ENCODE measurements at places on chromosomes 4 and X.

GRCh38 chr4:42512226-42512625 is 114.9 kb downstream of the SHISA3 start:
- no peak for DNase-seq

GRCh38 chr4:25628451-25628850 is 27.2 kb upstream of the SLC34A2 start:
- no peak for DNase-seq

- DNase-seq, result no peak
These were observed 3.1 kb upstream of the SLBP start for GRCh38 chr4:1715002-1715758.

- DNase-seq, result no peak
These were observed 149.8 kb upstream of the TBL1X start for GRCh38 chrX:9315086-9315485.

DNA sequence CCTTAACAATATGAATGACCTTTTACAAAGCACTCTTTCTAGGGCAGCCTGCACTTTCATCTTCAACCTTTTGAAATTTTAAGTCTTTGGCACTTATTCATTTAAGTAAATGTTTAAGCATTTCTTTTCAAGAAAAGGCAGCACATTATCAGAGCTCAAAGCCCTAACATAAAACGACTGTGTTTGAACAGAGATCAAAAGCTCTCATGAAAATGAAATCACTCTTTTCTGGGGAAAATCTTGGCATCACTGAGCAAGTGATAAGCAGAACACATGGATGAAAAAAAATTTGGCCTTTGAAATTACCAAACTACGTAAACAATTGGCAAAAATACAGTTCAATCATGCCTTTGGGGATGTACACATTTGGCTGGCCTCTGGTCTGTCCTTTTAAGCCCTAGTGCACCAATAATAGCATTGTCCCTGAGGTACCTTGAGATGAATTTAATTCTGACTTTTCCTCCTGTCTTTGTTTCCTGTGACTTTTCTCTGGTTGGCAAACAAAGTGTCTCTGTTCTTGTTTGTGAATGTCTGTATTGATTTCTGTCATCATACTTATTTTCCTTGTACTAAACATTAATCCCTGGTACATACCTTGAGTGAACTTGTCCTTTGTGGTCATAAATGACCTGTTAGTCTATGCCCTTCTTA is 12.9 kb upstream of the ODAM start:
- no peak for DNase-seq

GRCh38 chr4:176359590-176359989 is 39.8 kb downstream of the SPCS3 start:
- no peak for DNase-seq

DNA sequence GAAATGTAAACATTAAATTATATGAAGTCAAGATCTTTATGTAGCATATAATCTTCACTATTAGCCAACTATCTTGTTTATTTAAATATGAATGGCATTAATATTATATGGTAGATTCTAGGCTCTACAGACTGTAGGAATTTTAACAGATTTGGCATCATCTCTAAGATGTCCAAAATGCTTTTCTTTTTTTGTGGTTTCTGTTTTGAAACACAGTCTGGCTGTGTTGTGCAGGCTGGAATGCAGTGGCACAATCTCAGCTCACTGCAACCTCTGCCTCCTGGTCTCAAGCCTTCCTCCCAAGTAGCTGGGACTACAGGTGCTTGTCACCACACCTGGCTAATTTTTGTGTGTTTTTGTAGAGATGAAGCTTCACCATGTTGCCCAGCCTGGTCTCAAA is 76.2 kb downstream of the ELOVL6 start:
- DNase-seq, result no peak

DNA sequence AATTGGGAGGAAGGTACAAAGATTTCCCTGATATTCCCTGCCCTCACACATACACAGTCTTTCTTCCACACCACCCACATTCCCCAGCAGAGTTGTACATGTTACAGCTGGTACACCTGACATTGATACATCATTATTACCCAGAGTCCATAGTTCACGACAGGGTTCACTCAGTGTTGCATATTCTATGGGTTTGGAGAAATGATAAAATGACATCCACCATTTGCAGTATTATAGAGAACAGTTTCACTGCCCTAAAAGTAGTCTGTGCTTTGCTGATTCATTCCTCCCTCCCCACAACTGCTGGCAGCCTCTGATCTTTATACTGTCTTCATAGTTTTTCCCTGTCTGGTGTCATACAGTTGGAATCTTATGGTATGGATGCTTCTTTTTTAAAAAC is 15.0 kb downstream of the AGA start:
- no peak for DNase-seq

DNA sequence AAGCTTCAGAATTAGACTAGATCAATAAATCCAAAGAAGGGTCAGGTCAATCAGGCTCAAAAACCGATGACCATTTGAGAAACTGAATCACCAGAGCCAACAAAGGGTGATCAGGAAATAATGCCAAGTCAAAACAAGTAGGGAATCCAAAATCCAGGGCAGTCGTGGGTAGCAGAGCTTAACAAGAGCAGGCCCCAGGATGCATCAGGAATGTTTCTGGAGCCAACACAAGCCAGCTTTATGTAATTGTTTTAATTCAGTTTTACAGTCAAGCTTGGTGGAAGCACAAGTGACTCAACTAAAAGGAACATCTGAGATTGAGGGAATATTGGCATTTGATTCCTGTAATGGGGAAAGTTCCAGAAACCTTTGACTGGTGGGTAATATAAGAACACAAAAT is 237.9 kb upstream of the EDA2R start:
- DNase-seq, result no peak
